GM19239 (cell line): ENCODE measurements at places on chromosomes 1 and 21.

- no peak for DNase-seq
Observed at GRCh38 chr1:186059311-186059710, 315.7 kb downstream of the TPR start.

GRCh38 chr1:11519629-11520031, 40.7 kb downstream of the DISP3 start:
- no peak for DNase-seq

- peak; percentile 27 for DNase-seq
Observed at GRCh38 chr1:235160383-235160956, 580 bp downstream of the RBM34 start.

- DNase-seq, result no peak
Observed at GRCh38 chr1:24910751-24911650, 19.1 kb downstream of the RUNX3 start.

GRCh38 chr1:40495315-40495903, 13.2 kb upstream of the EXO5 start:
- DNase-seq, result no peak
